ENCODE measurements at places on chromosomes 7 and 10. TPM values are rescaled to one million over a fixed set of nuclear protein-coding genes. Genes with fewer than 3 reads are reported as not detected.

- no peak overlapping the region for H3K27ac ChIP-seq
- no peak overlapping the region for H3K4me3 ChIP-seq
- H3K27me3 ChIP-seq: peaks cover 5% of the 10 kb centered on the region
- H3K36me3 ChIP-seq: no peaks in the 10 kb centered on the region
Observed at GRCh38 chr7:106583706-106584690, 77.0 kb downstream of the CCDC71L start.

GRCh38 chr7:151123158-151123821 is 37.0 kb downstream of the AGAP3 start:
- no peak overlapping the region for H3K27ac ChIP-seq
- no peak for DNase-seq
- H3K36me3 ChIP-seq: peaks cover 5% of the 10 kb centered on the region

- H3K4me3 ChIP-seq: no peak overlapping the region
- peaks cover 22% of the 10 kb centered on the region for H3K4me1 ChIP-seq
- DNase-seq: no peak
Observed at GRCh38 chr10:89611282-89611681, 33.8 kb downstream of the PANK1 start.

HMX2 gene
- total RNA-seq: 0.43 TPM

INHBA gene
- not detected for total RNA-seq
